ENCODE measurements at places on chromosomes 11 and 22.

DNA sequence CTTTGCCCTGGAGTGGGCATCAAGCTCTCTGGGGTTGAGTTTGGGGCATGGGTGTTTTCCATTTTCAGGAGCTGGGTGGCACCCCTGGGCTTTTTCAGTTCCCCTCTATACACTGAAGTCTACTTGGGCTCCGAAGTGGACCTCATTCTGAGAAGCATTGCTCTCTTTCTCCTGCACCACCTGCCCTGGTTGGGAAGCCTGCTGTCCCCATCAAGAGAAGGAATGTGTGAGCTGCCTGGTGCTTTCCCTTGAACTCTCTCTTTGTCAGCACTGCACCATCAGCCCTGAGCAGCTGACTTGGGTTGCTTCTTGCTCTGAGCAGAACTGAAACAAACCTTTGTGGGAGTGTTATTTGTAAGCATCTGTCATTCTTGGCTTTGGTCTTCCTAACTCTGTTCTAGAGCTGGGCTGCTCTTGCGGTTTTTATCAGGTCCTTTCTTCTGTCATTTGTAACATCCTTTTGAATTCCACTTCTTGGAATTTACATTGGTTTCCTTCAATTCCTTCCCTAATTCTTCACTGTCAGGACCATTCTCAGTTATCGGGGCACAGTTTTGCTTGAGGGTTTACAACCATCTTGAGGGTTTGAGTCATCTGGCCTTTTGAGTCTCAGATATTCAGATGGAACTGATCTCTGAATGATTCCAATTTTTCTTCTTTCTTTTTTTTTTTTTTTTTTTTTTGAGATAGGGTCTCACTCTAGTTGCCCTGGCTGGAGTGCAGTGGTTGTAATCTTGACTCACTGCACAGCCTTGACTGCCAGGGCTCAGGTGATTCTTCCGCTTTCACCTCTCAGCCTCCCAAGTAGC, 20.5 kb downstream of the UBE2L3 start:
- no peak for DNase-seq

DNA sequence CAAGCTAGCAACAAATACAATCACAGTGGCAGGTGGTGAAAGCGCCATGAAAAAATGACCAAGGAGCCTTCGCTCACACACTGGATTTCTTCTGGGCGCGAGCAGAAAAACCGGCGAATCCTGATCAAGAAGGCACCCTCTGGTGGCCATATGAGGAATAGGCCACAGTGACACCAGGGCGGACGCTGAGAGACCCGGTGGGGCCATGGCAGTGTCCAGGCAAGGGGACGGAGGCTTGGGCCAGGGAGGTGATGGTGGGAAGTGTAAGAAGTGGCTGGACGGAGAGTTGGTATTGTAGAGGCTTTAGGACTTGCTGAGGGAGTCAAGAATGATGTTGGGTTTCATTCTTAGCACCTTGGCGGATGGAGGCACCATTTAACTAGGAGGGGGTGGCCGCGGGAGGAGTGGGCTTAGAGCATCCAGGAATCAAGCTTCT, 16.9 kb upstream of the RAC2 start:
- peak; percentile 43 for DNase-seq

- no peak for DNase-seq
These were observed 64.4 kb upstream of the MYEOV start for GRCh38 chr11:69229511-69229910.

DNA sequence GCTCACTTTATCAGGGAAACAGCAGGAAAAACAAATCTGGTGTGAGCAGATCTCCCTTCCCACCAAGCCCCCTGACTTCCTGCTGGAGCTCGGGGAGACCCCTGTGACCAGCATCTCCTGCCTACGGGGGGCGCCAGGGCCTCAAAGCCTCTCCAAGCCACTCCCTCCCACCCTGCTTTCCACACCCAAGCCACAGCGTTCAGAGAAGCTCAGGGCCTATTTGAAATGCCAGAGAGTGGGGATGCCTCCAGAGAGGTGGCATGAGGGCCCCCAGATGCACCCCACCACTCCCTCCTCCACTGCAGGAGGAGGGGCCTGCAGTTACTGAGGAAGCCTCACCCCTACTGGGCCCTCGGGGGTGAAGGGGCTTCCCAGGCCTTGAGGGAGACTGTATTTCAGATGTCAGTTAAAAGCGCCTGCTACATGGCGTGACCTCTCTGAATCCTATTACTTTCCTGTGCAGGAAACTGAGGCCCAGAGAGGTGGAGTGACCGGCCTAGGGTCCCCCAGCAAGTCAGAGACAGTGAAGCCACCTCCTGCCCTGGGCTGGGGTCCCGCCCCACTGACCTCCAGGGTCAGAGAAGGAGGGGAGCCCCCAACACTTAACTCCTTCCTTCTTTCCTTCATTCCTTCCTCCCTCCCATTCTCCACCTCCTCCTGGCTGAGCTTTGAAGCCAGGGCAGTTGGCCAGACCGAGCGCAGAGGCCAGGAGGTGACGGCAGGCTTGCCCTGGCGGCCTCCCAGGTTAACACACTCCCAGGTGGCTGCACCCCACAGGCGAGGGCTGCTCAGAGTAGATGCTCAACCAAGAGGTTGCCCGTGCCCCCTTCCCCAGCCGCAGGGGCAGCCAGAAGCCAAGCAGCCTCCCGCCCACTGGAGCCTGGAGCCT, 6.0 kb upstream of the CDKN1C start:
- DNase-seq: no peak

DNA sequence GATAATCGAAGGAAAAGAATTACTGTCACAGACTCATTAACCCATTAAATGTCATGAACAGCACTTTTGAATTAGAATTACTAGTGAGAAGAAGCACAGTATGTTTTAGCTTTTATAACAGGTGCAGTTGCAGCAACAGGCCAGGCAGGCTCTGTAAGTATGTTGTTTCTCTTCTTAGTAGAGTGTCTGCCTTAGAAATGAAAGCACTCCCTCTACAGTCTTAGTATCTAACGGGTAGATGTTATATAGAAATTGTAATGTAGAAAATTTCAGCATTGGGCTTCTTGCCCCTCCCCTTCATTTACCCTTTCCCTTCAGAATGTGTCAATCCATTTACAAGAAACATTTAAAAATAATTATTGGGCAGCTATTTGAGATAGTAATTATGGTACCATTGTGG, 87.4 kb downstream of the HIPK3 start:
- DNase-seq: peak; percentile 44

DNA sequence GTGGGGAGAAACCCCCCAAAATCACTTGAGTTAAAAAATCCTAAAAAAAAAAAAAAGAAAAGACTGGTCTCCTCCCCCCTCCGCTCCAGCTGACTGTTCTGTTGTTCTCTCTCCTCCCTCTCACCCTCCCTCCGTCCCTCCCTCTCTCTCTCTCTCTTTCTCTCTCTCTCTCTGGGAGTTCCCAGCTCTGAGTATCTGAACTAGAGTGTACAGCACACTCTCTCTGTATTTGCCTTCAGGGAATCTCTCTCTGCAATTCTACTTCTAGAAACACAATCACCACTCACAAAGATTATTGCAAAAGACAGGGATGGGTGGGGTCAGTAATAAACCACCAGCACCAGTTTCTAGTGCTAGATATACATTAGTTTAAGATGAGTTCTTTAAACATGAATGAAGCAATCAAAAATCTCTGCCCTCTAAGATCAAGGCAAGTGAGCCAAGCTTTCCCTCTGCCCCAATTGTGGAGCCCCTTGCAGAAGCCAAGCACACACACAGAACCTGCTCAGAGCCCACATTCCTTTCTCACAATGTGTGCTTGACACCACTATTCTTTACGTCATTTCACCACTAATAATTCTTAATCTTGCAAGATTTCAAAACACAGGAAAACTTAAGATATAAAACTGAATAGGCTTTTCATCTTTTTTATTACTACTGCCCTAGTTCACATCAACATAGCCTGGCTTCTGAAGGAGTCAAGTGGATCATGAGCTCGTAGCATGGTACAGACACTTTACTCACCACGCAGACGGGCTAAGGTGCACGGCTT, 133.5 kb downstream of the RBFOX2 start:
- no peak for DNase-seq

DNA sequence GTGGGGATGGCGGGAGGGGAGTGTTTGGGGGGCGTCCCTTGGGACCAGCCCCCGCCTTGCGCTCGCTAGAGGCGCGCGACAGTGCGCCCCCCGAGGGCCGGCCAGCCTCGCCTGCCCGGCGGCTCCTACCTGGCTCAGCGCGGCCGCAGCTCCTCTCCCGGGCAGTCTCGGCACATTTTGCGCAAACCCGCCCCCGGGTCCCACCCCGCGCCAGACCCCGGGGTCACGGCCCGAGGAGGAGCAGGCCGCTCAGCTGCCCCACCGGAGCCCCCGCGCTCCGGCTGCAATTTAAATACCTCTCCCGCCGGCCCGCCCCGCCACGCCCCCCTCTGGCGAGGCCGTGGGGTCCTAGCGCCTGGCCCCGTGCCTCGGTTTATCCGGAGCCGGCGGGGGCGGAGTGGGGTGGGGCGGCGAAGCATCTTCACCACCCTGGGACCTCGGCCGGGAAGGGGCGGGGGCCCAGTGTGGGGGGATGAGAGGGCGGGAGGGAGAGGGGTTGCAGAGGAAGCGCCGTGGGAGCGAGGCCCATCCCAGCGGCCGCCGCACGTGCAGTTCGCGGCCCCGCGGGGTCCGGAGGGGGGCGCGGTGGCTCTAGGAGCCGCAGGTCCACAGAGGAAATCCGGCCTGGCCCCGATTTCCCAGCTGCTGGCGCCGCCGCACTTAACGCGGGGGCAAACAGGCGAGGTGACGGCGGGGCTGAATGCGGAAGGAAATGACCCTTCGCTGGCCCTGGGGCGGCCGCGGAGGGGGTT, at the start of gene LRRC32:
Gene LRRC32, minus strand, starts transcription at position 263 of the 752 bp plus-strand sequence. CDS start 4,793 bp downstream, outside the sequence.
- no peak for DNase-seq

GRCh38 chr11:72696866-72697700, 22.9 kb upstream of the PDE2A start:
- no peak for DNase-seq

- peak; percentile 77 for DNase-seq
These were observed 4.2 kb downstream of the MRGPRF start for GRCh38 chr11:69008737-69009440.

- DNase-seq: no peak
These were observed 66.2 kb downstream of the FZD4 start for GRCh38 chr11:86889001-86889341.

- no peak for DNase-seq
These were observed 66.4 kb downstream of the ZNRF3 start for GRCh38 chr22:28949788-28950187.

DNA sequence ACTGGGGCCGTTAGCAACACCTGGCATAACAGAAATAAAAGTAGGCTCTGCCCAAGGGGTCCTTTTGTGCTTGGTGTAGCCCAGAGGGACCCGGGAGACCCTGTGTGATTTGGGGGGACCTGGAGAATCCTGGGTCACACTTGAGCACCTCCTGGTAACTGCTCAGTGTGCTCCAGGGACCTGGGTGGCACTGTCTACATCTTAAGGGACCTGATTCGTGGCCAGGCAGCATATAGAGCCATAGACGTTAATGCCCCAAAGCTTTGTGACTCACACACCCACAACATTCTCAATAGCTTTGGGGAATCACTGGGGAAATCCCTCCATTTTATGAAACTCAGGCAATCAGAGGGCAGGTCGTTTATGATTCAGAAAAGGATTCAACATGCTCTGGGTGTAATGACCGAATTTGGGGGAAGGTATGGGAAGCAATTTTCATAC, 3.6 kb upstream of the IGF2 start:
- peak; percentile 14 for DNase-seq

GRCh38 chr11:73313652-73314051, 5.6 kb downstream of the ARHGEF17 start:
- no peak for DNase-seq

GRCh38 chr22:24728790-24729637, 45.5 kb downstream of the PIWIL3 start:
- DNase-seq: no peak

DNA sequence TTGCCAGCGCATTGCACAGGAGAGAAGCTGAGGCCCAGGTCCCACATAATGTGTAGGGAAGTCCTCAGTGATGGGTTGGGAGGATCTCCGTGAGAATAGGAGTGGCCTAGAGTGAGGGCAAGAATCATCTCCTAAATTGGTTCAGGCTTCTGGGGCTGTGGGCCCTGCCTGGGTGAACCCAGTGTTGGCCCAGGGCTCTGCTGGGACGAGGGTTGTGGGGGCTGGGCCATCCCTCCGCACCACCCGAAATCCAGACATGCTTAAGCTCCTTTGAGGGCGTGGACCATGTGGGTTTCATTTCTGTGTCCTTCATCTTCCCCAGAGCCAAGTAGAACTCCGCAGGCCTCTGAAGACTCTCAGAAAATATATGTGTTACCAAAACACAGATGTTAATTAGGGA, 3.7 kb downstream of the MICALL1 start:
- no peak for DNase-seq

DNA sequence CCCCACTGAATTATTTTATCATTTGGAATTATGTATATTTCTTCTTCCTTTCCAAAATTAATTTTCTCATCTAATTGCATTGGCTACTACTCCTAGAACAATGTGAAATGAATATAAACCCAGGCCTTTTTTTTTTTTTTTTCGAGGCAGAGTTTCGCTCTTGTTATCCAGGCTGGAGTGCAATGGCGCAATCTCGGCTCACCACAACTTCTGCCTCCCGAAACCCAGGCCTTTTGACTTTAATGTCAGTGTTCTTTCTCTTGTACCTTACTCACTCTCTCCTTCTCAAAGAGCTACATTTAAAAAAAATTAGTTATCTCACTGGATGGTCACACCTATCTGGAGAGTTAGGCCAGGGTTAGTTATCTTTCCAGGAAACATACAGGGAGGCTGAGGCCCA, 35.3 kb upstream of the LRRC32 start:
- DNase-seq: no peak

DNA sequence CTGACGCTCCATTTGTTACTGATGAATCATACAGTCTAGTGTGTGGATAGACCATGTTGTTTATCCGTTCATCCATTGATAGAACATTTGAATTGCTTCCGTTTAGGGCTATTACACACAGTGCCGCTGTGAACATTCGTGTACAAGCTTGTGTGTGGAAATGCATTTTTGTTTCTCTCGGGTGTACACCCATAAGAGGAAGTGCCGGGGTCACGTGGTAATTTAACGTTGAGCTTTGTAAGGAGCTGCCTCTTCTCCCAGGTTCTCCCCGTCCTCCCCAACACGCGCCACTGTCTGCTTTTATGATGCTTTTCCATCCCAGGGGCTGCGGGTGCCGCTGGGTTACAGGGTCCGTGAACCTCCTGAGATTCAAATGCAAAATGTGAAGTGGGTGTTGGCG, 142.3 kb downstream of the IGLL1 start:
- DNase-seq: no peak

GRCh38 chr11:829847-830294, 2.2 kb downstream of the CRACR2B start:
- DNase-seq: no peak

DNA sequence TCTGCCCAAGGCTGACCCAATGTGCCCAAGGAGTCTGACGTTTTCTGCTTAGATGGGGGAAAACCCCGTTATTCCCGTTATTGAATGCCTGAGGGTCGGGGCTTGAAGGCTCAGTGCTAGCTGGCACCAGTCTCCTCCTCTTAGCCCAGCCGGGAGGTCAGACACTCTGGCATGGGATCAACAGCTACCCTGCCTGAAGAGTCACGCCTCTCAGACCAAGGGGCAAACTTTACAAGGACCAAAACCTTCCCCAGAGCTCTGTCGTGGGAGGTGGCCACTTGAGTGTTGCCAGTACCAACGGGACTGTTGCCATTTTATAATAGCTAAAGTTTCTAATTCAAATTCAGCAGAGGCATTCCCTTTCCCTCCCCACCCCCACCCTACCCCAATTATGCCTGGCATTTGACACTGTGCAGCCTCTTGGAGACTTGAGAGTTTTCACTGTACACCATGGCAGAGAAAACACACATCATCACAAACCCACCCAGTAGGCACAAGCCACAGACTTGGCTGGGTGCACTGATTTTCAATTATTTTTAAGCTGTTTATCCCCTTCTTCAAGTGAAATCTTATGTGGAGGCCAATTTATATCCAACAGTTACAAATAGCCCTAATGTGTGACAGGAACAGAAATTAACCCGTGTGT, 137.5 kb upstream of the SYT13 start:
- no peak for DNase-seq

All from SW 1271 (cell line).